ENCODE measurements at places on chromosomes 11 and 22.

- DNase-seq = no peak
These were observed 253.7 kb upstream of the B3GAT1 start for GRCh38 chr11:134665571-134666270.

- no peak for DNase-seq
These were observed 33.4 kb downstream of the FLI1 start for GRCh38 chr11:128727320-128727719.

- DNase-seq = peak; percentile 19
These were observed at the start of gene BDNF for GRCh38 chr11:27700351-27701301. Gene BDNF (minus strand): TSS chr11:27700455. CDS start chr11:27658564, 41,891 bp downstream.

- no peak for DNase-seq
These were observed 9.5 kb downstream of the CD81 start for GRCh38 chr11:2386591-2386990.

DNA sequence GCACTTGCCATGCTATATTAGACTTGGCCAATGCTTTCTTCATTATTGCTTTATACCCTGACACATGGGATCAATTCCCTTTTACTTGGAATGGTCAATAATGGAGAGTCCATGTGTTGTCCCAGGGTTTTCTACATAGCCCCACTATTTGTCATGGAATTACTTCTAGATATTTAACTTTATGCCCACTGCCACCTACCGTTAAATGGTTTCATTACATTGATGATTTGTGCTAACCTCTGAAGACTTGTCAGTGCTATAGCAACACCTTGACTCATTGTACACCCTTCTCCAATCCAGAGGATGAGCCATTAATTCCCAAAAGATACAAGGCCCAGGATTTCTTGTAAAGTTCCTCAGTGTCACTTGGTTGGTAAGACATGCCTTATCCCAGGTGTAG is 31.4 kb upstream of the SLC22A25 start:
- DNase-seq = no peak

GRCh38 chr22:46851941-46852340 is 89.5 kb downstream of the TBC1D22A start:
- no peak for DNase-seq

- no peak for DNase-seq
These were observed 424.3 kb upstream of the FAT3 start for GRCh38 chr11:91800208-91800914.

DNA sequence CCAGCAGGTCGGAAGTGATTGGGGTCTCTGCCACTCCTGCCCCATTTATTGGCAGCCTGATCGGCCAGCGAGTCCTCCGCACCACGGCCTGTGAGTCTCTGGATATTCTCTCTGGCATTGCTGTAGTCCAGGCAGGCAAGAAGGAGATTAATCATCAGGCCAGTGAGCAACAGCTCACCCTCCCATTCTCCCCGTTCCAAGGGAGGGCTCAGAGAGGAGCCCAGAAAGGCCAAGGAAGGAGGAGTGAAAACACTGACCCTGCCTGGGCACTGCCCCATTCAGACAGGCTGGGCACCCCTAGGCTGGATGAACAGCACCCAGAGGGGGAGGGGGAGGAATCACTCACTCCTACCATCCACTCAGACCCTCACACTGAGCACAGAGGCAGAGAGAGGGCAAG is 3.1 kb downstream of the SAA2 start:
- no peak for DNase-seq

DNA sequence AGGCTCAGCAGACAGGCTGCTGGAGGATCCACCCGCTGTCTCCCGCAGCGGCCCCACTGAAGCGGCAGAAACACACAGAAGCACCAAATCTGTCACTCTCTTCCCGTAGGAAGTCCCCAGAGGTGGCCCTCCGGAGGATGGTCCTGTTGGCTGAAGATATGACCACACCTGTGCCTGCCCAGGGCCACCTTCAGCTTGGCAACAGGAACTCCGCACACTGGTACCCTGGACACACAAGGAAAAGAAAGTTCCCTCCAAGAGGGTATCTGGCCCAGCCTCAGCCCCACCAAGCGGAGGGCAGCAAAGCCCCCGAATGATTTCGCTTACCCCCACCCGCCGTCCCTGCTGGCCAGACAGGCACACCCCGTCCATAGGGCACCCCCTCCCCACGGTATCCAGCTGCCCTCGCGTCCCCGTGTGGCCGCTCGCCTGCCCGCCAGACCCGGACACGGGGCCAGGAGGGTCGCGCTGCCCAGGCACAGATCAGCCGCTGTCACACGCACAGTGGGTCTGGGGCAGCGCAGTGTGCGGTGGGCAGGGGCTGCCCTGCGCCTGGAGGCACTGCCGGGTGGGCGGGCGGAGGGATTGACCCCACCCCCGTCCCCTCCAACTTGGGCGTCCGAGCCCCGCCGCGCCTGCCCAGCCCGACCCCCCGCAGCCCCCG is 7.0 kb downstream of the RASSF7 start:
- DNase-seq = no peak
